ENCODE measurements at places on chromosomes 6 and 20.
A peak's percentile ranks its signal among the peaks of the same experiment; 100 is the strongest.

DNA sequence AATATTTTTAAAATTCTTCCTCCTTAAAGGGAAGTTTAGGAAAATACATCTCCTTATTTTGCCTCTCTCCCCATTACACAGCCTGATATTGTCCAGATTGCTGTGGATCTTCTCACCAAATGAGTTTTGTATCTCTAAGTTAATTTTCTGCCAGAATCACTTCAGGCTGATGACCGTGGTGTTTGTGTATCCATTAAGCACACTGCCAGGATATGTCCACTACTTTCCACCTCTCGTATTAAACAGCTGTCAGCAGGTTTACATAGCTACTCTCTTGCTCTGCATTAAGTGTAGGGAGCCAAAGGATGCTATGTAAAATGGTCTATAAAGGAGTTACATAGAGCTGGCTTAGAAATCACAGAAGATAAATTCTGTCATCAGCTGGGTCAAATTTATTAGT lies 201.1 kb downstream of the ZFAND3 start:
- DNase-seq: no peak

DNA sequence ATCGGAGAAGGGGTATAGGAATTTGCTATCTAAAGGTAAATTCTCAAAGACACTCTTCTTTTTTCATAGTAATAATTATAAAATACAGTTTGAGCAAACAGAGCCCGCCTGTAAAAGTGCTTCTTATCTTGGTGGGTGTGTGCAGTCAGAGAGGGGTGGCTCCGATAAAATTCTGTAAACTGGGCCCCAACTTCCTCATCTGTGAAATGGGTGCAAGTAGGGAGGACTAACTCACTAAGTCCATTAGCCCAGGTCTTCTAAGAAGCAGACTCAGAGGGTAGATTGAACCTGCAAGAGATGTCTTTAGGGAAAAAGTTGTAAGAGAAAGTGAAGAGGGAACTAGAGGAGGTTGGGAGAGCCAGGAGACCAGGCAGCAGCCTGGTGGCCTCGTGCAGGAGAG lies 245.8 kb upstream of the RREB1 start:
- no peak for DNase-seq

GRCh38 chr6:92341201-92341600 lies 1078.2 kb downstream of the EPHA7 start:
- DNase-seq: no peak

DNA sequence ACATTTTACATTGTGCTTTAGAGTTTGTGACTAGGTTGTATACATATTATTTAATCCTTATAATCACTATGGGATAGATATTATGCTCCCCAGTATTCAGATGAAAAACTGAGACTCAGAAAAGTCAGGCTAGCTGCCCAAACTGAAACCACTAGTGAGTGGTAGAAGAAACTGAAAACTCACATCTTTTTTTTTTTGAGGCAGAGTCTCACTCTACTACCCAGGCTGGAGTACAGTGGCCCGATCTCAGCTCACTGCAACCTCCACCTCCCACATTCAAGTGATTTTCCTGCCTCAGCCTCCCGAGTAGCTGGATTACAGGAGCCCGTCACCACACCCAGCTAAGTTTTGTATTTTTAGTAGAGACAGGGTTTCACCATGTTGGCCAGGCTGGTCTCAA lies 22.2 kb downstream of the RNF24 start:
- DNase-seq: no peak

- no peak for DNase-seq
These were observed 42.5 kb upstream of the CD83 start for GRCh38 chr6:14075095-14075503.

- DNase-seq: no peak
These were observed 12.9 kb downstream of the CCDC170 start for GRCh38 chr6:151506761-151507160.

- DNase-seq: no peak
These were observed 69.0 kb upstream of the PDE7B start for GRCh38 chr6:135782546-135782945.

DNA sequence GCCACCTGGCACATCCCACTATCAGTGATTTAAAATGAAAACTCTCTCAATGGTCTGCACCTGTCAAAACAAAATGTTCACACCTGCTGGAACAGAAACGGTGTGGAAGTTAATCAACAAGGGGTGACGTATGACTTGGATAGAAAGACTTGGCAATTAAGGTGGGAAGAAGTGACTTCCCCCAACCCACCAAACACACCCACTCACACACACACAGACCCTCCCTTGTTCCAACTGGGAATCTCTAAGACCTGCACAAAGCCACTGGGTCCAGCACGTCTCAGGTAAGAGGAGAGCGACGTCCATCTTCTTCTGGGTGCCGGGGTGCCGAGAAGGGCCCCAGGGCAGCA lies 25.1 kb upstream of the TCFL5 start:
- peak; percentile 28 for DNase-seq

DNA sequence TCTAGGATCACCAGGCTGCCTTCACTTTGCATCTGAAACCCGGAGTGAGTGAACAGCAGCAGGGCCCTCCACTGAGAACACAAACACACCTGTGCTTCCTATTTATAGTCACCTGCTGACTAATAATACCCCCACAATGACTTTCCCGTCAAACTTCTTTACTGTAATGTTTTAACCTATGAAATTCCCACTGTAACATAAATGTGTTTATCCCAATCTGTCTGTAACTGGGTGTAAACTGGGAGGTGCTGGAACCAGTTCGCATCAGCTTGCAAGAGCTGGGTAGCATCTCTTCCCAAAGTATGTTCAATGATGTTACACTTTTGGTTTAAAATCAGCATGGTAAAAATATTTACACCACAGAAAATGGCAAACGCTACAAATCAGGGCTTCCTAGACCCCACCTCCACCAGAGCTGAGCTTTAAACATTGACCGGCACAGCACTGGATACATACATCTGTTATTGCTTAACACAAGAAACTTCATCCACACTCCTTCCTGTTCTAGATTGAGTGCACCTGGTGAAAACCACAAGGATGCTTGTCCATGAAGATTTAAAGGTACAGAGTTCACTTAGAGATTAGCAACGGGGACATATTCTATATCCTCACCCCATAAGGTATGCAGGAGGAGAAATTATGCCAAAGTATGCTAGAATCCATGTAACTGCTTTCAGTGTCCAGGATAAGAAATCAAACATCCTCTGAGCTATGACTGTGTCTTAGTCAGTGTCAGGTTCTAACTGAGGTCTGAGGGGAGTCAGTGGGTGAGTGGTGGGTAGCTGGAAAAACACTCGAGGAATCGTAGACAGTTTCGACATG lies 79.0 kb downstream of the ALDH8A1 start:
- no peak for DNase-seq

- DNase-seq: no peak
These were observed 163.7 kb downstream of the DLL1 start for GRCh38 chr6:170127151-170127550.

DNA sequence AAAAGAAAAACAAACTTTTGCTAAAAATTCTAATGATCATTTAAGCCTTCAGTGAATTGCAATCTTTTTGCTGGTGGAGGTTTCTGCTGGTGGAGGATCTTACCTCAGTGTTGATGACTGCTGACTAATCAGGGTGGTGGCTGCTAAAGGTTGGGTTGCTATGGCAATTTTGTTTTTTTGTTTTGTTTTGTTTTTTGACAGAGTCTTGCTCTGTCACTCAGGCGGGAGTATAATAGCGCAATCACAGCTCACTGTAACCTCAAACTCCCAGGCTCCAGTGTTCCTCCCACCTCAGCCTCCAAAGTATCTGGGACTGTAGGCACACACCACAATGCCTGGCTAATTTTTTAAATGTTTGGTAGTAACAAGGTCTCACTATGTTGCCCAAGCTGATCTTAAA lies 94.7 kb downstream of the ANKRD6 start:
- DNase-seq: no peak

- no peak for DNase-seq
These were observed 2.2 kb upstream of the BPIFB1 start for GRCh38 chr20:33280775-33281174.

- no peak for DNase-seq
These were observed 5.1 kb upstream of the POPDC3 start for GRCh38 chr6:105184921-105185320.

DNA sequence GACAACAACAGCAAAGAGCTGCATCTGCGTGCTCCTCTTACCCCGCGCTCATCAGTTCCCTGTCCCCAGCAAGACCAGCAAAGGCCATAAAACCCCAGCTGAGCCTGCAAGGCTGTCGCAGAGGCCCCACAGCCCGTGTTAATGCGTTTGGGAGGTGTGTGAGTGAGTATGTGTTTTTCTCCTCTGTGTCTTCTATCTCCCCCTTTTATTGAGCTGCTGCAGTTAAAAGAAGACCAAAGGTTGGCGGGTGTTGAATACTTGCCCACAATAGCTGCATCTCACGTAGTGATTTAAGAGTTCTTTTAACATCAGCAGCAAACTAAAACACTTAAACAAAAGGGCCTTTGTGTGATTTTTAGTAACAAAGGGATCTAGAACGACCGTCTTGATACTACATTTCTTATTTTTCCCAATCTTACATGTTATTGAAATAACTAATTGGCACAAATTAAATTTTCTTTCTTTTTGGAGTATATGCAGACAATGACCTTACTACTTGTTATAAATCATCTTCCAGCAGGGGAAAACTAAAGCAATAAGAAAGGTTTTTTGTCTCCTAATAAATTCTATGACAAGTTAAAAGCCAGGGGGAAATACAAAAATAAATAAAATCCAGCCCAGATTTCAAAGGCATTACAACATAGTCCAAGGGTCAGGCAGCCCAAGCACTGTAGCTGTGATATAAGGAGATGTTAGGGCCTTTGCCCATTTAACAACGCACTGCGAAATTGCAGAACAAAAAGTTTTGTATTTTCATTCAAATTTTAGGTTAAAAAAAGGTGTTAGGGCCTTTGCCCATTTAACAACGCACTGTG lies 27.2 kb upstream of the CNKSR3 start:
- DNase-seq: no peak

DNA sequence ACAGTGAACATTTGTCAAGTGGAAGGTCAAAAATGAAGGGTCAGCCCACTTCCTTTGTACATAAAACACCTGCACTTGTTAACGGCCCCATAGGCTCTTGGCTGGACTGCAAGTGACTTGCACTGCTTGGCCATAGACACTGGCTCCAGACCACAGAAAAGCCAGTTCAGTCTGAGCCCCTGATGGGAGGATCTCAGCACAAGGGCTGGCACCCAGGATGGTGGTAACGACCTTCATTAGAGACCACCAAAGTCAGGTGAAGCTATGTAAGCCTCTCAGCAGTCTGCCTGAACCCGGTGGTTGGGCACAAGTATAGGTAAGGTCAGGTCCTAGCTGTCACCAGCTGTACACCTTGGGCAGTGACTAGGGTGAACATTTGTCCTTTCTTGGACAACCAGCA lies 16.1 kb downstream of the PLAGL2 start:
- no peak for DNase-seq

DNA sequence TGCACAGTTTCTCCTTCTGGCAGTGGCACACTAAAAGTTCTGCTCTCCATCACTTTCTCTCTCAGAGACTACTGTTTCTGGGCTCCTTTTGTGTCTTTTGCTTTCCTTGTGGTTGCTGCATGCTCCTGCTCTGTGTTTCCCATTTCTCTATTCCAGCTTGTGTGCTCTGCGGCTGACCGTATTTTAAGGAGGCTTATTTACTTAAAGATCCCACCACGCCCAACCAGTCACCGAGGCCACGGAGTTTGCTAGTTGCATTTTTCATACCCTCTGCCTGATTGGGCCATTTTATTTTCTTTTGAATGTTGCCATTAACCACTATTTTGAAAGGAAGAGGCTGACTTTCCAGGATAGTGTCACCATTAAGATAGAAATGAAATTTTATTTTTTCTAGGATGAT lies 626.4 kb upstream of the MMS22L start:
- DNase-seq: no peak

DNA sequence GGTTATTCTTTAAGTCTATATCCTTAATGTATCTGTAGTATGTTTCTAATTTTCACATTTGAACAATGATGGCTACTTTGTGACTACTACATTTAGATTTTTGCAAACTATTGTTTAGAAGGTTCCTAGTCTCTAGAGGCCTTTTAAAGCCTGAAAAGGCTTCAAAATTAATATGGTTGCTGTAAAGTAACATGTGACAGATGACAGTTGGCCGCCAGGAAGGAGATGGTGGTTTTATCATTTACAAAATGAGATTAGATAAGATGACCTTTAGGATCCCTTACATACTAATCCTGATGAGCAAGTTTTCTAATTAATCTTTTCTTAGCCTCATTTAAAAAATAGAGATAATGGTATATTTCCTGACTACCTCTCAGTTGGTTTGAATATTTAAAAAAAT lies 18.8 kb downstream of the SCAF8 start:
- DNase-seq: no peak

DNA sequence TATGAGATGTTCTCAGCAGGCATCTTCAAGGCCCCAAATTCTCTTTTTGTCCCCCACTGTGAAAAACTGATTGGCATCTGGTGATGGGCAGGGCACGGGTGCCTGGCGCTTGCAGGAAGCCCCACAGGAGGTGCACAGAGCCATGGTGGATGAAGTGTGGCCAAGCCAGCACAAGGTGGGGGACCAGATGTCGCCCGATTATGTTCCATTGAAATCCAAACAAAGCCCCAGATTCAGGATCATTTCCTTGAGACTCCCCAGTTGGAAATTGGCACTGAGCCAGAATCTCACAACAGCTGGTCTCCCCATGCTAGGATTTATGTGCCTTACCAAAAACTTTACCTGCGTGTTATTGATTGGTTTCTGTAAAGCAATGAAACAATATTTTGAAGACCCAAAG lies 186.1 kb downstream of the ADAT2 start:
- DNase-seq: no peak

GRCh38 chr6:163391985-163392384 lies 22.5 kb upstream of the QKI start:
- DNase-seq: no peak

GRCh38 chr6:151701911-151702562 lies 105.4 kb upstream of the ESR1 start:
- DNase-seq: no peak

- no peak for DNase-seq
These were observed 470.2 kb downstream of the ADGRB3 start for GRCh38 chr6:69105288-69105687.

DNA sequence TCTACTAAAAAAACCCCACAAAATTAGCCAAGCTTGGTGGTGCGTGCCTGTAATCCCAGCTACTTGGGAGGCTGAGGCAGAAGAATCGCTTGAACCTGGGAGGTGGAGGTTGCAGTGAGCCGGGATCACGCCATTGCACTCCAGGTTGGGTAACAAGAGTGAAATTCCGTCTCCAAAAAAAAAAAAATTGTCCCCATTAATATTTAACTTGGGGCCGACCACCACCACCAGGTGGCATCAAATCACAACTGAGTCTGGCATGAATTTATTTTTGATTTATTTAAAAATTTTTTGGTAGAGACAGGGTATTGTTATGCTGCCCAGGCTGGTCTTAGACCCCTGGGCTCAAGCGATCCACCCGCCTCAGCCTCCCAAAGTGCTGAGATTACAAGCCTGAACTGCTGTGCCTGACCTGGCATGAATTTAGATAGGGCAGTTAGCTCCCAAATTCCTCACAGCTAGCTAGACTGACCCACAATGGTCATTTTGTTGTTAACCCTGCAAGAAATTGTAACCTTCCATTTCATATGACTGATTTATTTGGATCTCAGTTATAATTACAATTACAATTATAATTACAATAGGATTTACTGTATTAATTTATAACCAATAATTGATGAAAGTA lies 17.1 kb upstream of the BEND3 start:
- DNase-seq: no peak
